ENCODE measurements at places on chromosomes 1 and 21. TPM values are rescaled to one million over a fixed set of nuclear protein-coding genes. Genes with fewer than 3 reads are reported as not detected.

DNA sequence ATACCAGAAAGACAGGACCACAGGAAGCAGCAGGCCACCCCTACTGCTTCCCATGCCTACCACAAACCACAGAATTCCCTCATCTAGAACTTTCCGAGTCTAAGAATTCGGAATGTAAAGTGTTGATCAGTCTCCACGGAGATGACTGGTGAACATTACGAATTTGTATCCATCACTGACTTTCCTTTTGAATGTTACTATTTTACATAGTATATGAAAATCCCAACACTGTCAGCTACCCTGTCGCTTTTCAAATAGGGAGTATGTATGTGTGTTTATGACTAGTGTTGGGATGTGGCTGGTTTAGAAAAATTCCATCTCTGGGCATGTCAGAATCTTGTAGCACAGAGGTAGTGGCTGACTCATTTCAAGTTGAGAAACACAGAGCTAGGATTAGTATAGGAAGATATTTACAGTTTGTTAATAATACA is 118.2 kb downstream of the COQ8A start:
- DNase-seq, result no peak

SPAG17 gene
- 1.6 TPM for total RNA-seq

GRCh38 chr1:227947386-227947675 is 401 bp downstream of the WNT9A start:
- DNase-seq, result no peak

- DNase-seq, result no peak
These were observed 169.3 kb upstream of the CSF3R start for GRCh38 chr1:36652011-36652410.

DNA sequence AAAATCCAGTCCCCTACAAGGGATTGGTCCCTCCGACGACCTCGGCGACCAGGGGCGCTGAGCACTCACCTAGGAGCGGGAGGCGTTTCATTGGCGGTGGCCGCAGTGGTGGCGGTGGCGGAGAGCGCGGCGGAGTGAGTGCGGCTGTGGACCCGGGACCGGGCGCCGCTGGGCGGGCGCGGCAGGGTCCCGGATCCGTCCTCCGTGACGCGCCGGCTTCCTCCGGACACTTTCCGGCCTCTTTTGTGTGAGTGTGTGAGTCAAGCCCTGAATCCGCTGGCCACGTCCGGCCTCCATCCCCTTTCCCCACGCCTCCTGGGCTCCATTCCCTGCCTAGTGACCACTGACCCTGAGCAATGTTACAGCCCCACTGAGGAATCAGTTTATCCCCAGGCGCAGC is at the start of gene ADGRL4:
Gene ADGRL4, minus strand, starts transcription at position 167 of the 400 bp plus-strand sequence. Its CDS starts 76 bp downstream, at position 91.
- DNase-seq, result no peak

STUM gene
- 1.6 TPM for total RNA-seq

DNA sequence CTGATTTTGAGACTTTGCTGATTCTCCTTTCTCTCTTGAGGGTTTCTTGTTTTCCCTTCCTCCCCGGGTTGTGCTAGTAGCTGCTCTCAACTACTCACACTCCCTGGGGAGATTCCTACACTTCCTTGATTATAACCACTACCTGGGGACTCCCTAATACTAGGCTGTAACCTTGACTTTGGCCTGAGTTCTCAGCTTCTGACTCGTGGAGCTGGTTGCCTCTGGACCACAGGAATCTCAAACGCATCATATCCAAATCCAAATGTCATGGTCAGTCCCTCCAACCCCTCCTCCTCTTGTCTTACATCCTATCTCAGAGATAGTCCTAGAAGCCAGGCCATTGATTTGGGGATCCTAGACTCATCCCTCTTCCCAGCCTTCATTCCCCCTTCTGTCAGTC is 12.0 kb downstream of the MOV10 start:
- DNase-seq, result no peak

GRCh38 chr1:35850051-35850450 is 33.0 kb upstream of the AGO1 start:
- no peak for DNase-seq

TAS1R1 gene
- not detected for total RNA-seq

KDF1 gene
- 18.7 TPM for total RNA-seq

SLAMF7 gene
- 1.3 TPM for total RNA-seq

DNA sequence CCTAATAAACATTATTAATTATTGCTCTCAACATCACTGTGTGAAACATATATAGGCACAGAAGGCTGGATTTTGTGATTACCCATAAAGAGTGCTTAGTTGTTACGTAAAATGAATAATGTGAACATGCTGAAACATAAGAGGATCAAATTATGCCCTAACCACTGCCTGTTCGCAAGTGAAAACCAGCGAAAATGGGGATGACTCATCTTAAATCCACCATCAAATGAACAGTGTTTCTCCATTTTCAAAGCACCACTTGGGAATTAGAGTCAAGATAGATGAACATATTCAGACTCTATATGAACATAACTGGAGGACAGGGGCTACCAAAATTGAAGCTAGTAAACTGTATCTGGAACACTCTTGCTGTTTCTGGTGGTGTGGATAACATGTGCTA is 386.2 kb downstream of the HHIPL2 start:
- DNase-seq, result no peak

- DNase-seq, result no peak
These were observed 30.1 kb downstream of the SORT1 start for GRCh38 chr1:109367626-109368025.

DNA sequence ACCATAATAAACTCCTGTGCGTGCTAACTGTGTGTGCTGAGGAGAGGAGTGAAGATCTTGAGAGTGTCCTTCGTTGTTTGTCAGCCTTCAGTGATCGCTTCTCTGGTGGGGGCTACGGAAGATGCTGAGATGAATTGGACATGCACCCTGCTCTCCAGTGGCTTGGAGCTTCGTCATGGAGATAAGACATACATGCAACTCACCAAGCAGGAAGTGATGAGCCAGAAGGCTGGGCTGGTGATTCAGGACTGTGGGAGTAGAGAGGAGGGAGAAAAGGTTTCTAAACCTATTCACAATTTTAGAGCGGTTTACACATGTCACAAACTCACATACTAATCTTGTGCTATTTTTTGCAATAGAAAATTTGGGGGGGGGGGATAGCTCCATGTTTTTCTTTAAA is 128.9 kb upstream of the ADAR start:
- no peak for DNase-seq

- DNase-seq, result no peak
These were observed 6.8 kb downstream of the THBS3 start for GRCh38 chr1:155200920-155201319.

- no peak for DNase-seq
These were observed 18.1 kb downstream of the KIAA0040 start for GRCh38 chr1:175174309-175175102.

DNA sequence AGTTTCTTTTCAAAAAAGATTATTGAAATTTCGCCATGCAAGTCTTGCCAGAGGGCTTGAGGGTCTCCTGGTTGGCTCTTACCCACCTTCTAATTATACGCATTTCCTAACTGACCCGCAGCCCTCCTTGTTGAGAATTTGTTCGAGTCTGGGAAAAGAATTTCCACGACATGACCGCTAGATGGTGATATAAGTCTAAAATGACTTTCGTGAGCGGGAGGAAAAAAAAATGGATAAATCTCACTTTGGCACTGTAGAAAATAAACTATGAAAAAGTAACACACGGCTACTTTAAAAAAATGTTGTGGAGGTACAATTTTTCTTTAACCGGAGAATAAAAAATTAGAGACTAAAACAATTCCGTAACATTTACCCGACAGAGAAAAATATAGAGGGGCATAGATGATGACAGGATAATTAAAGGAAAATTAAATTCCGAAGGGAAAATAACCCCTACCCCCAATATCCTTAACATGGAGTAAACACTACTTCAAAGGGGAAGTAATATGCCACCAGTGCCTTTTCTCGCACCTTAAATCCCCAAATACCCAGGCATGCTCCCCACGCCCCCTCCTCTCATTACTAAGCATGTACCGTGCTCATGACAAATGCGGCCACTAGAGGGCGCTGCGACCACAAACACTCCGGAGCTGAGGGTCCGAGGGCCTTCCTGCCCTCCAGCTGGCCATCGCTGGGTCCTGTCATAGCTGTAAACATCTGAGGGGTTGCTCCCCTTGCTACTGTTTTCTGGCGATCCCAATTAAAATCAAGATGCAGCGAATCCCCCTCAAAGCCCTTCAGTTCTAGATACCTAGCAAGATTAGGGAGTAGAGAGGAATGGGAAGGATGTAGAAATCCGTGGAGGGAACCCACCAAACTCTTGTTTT is 266.9 kb downstream of the ASTN1 start:
- DNase-seq, result peak; percentile 66

GRCh38 chr1:111596499-111596898 is 23.1 kb upstream of the RAP1A start:
- no peak for DNase-seq

DNA sequence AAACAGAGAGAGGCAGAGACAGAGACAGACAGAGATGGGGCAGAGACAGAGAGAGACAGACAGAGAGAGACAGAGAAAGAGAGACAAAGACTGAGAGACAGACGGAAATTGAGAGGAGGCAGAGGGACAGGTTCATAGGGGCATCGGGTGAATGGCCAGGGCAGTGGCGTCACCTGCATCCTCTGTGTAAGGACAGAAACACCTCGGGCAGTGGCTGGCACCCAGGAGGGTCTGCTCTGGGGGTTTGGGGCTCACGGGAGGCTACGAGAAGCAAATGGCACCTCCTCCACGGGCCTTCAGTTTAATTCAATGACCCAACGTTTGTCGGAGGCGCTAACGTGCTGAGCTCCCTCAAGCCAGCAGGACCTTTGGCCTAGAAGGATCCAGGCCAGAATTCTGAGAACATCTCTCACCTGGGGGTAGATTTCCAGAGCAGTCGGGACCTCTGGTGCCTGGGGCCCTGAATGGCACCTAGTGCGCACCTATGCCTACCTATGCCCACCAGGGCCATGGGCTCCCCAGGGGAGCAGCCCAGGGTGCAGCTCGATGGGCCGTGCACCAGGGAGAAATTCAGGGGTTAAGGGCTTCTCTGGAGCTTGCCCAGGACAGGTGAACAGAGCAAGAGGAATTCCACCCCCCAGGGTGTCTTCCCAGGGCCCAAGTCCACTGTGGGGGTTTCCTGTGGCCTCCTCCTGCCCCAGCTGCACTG is 20.6 kb upstream of the PTTG1IP start:
- DNase-seq, result no peak

GRCh38 chr1:183806675-183807074 is 1.8 kb downstream of the RGL1 start:
- DNase-seq, result no peak

GRCh38 chr1:160979286-160979685 is 24.7 kb upstream of the ITLN2 start:
- DNase-seq, result no peak

GRCh38 chr1:39615086-39615673 is 24.3 kb downstream of the HEYL start:
- DNase-seq, result no peak

AKNAD1 gene
- total RNA-seq, result not detected

DNA sequence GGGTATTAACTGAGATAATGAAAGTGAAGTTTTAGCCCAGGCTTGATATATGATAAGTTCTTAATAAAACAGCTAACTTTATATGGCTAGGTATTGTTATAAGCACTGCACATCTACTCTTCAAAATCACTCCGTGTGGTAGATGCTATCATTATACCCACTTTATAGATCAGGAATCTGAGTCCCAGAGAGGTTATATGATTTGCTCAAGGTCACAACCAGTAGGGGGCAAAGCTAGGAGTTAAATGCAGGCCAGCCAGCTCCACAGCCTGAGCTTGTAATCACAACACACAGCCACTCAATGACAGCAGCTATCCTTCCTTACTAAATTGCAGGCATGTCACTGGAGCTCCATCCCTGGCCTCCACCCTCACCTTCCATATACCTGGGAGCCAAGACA is 115.8 kb downstream of the CAPN8 start:
- no peak for DNase-seq

- DNase-seq, result no peak
These were observed 42.4 kb upstream of the BACH1 start for GRCh38 chr21:29256126-29256910.

GRCh38 chr1:10726355-10726754 is 70.1 kb downstream of the CASZ1 start:
- DNase-seq, result peak; percentile 68

OR2L8 gene
- not detected for total RNA-seq

GRCh38 chr1:240705579-240705978 is 93.6 kb upstream of the GREM2 start:
- DNase-seq, result no peak

LCE1A gene
- total RNA-seq, result not detected

DNA sequence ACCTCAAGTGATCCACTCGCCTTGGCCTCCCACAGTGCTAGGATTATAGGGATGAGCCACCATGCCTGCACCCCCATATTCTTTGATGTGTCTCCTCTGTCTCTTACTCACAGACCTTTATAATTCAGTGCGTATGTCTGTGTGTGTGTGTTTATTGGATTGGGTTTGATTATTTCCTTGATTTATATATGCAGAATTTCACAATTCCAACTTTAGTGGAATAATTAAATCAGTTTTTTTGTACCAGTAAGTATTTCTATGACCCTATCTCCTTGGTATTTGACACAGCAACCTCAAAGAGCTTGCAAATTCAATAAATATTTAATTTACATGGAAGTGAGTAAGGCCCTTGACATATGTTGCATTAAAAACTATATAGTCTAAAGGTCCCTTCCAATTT is 333.9 kb upstream of the ADAMTS5 start:
- no peak for DNase-seq

- no peak for DNase-seq
These were observed 71.5 kb downstream of the MIS18A start for GRCh38 chr21:32207406-32207716.

KRTAP11-1 gene
- not detected for total RNA-seq

KRTAP19-1 gene
- total RNA-seq, result not detected

DNA sequence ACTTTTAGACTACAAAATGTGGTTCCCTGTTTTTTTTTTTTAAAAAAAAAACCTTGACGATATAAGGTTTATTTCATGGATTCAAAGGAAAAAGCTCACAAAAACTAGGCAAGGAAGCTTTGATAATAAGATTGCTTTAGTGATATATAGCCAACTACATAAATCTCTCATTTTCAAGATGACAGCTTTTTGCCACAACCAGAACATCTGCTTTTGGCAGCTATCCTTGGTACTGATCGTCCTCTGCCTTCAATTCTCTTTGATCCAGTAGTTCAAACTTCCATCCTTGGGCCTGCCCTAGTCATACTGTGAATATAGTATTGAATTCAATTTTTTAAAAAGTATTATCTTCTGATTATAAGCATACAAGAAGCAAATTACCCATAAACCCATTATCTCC is 72.9 kb upstream of the CD53 start:
- DNase-seq, result no peak

GRCh38 chr1:106768501-106768900 is 288.0 kb upstream of the PRMT6 start:
- DNase-seq, result no peak

DNA sequence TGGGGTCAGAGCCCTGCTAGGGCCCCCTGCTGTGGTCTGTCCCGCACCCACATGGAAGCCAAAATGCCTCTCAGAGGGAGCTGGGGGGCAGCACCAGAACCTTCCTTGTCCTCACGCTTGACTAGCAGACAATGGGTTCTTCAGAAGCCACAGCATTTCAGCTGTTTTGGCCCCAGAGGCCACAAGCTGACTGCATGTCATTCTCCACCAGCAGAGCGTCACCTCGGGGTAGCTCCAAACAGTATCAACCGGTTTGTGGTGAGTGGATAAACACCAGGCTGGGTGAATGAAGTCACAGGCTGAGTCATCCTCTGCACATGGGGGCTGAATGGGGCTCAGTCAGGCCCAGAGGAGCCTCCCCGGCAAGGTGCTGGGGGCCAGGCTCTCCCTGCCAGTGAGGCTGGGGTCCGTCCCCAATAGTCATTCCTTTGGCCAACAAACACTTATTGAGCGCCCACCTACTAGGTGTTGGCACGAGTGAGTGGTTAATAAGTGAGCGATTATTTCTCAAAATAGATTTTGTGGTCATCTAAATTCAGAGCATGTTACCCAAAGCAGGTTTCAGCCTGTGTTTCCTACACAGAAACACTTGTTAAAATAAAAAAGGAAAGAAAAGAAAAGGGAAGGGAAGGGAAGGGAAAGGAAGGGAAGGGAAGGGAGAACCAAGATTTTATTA is 9.1 kb downstream of the OLIG1 start:
- DNase-seq, result peak; percentile 50

Data from body of pancreas (tissue), 4 donors.